ENCODE measurements at places on chromosomes 7 and 10. TPM values are rescaled to one million over a fixed set of nuclear protein-coding genes. Genes with fewer than 3 reads are reported as not detected.

DNA sequence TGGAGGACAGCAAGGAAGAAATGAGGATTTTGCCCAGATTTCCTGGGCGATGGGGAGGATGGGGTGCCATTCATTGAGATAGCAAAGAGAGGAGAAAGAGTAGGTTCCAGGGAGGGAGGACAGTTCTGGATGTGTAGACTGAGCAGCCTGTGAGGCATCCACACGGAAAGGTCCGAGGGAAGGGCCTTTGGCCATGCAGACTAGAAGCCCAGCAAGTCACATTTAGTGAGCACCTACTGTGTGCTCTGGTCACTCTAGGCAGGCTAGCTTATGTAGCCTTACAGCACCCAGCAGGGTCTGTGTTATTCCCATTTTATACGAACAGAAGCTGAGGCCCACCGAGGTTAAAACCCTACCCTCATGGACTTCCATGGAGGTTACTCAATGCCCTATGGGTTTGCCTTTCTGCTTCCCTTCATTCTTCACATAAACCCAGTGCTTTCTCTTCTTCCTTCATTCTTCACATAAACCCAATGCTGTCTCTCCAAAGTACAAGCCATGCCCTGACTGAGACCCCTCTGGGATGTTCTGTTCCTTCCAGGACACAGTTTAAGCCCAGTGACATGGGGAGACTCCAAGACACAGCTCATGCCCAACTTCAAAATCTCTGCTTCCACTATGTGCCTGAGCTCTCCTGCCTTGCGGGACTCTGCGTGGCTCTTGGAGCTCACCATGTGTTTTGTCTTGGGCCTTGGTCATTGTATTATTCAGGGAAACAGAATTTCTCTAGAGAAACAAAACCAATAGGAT lies 13.7 kb downstream of the IL2RA start:
- no peak for DNase-seq

GRCh38 chr10:34731213-34731612 lies 83.9 kb downstream of the PARD3 start:
- no peak for DNase-seq

DNA sequence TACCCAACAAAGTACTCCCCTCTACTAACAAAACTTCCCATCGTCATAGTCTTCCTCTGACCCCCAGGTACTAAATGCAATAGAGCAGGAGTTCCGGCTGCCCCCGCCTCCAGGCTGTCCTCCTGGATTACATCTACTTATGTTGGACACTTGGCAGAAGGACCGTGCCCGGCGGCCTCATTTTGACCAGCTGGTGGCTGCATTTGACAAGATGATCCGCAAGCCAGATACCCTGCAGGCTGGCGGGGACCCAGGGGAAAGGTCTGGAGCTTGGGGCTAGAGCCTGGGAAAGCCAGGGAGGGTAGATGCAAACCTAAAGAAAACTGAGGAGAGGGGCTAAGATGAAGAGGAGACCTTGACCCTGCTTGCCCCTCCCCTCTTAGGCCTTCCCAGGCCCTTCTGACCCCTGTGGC lies 15.3 kb downstream of the EPHB6 start:
- DNase-seq = no peak

Gene COL28A1
- total RNA-seq = 0.75 TPM

Gene ATG9B
- 0.22 TPM for total RNA-seq
